ENCODE measurements at places on chromosomes 6 and 20.

DNA sequence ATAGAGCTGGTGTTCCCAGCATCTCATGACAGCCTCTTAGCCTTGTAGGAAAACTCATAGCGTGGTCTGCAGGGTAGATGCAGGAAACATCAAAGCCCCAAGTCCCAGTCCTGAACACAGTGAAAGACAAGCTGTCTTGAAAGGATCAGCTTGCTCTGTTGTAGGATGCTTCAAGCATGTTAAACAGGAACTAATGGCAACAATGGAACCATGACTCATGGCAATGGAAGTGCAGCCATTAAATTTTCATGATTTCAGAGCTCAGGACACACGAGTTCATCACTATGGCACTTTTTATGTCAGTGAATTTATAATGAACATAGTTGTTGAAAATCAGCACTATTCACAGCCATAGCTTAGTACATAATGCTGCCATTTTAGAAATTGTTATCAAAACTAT is 367.7 kb downstream of the KIF16B start:
- DNase-seq = no peak

DNA sequence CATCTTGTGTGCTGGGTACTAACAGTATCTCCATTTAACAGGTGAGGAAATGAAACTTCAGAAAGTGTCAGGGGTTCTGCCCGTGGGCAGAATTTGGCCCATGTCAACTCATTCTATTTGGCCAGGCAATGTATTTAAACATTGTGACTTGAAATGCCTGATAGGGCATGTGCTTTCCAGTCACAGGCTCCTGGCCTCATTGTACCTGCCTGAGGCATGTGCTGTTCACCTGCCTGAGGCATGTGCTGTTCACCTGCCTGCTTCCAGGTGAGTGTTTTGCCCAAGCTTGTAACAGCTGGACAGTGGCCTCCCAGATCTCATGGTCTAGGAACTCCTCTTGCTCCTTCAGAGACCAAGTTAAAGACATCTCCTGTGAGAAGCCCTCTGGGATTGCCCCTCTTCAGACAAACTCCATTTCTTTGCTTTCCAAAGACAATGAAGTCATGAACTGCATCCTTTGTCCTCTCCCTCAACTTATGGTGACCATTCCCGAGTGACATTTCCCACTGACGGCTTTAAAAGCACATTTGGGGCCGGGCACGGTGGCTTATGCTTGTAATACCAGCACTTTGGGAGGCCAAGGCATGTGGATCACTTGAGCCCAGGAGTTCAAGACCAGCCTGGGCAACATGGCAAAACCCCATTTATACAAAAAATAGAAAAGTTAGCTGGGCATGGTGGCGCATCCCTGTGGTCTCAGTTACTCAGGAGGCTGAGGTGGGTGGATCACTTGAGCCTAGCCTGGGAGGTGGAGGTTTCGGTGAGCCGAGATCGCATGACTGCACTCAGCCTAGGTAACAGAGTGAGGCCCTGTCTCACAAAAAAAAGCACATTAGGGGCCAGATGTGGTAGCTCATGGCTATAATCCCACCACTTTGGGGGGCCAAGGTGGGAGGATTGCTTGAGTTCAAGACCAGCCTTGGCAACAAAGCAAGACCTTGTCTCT is 48.7 kb downstream of the BCAS4 start:
- DNase-seq = no peak

- DNase-seq = no peak
Observed at GRCh38 chr6:166826264-166826663, 130.1 kb downstream of the RNASET2 start.

DNA sequence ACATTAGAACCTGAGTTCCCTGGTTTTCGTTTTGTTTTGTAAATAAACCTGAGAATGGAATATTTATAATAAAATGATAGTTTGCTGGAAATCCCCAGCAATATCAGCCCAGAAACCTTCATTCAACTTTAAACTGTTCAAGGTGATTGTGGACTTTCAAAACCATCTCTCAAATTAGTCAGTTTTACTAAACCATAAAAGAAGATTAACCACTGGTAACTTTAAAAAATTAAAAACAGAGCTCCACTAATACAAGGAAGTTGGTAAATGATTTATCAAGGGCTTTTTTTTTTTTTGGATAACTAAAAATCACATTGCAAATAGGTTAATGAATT is 10.0 kb downstream of the MBOAT1 start:
- DNase-seq = no peak

- no peak for DNase-seq
Observed at GRCh38 chr6:11609324-11610071, 71.9 kb downstream of the TMEM170B start.

DNA sequence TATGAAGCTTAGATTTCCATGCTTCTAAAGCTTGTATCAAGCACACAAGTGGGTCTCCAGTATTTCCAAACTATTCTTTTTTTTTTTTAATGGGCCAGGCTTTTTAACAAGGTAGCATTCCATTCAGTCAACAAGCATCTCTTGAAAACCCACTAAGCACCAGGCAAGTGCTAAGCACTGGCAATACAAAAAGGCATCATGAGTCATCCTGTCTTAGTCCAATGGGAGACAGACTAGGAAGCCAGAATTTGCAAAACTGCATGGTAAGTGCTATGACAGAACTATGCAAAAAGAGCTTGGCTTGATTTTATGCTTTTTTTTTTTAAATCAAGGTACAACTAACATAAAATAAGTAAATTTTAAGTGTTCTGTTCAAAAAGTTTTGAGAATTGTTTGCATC is 109.3 kb upstream of the DST start:
- no peak for DNase-seq

- DNase-seq = peak; percentile 85
Observed at GRCh38 chr6:90296341-90297114, at the start of gene BACH2. TSS of gene BACH2 (minus strand) at chr6:90296843. CDS start at chr6:90008844, 287,999 bp downstream.

GRCh38 chr6:125124049-125124669 is 29.4 kb upstream of the TPD52L1 start:
- no peak for DNase-seq

DNA sequence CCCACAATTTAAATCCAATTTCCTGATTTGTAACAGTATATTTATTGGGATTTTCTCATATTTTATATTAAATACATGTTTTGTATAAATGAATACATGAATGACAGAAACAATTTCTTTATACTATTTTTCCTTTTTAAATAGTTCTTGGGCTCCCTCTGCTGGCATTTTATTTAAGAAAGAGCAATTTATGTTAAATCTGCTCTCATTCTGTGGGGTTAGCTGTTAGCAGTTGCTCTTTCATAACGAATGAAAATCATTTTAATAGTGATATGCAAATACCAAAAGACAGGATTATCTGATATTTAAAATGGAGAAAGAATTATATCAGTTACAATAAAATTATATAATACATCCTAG is 118.3 kb downstream of the RALGAPA2 start:
- no peak for DNase-seq

GRCh38 chr6:118263921-118264486 is 284.1 kb upstream of the PLN start:
- DNase-seq = no peak

GRCh38 chr6:29926413-29927274 is 15.7 kb upstream of the HLA-A start:
- DNase-seq = peak; percentile 62
